CD4-positive, alpha-beta memory T cell (primary cell): ENCODE measurements at places on chromosomes 13 and 19. TPM values are rescaled to one million over a fixed set of nuclear protein-coding genes. Genes with fewer than 3 reads are reported as not detected.

GRCh38 chr13:36862722-36863121 lies 43.7 kb downstream of the RFXAP start:
- no peak for DNase-seq

GRCh38 chr13:58963321-58963720 lies 1200.4 kb downstream of the DIAPH3 start:
- no peak for DNase-seq

GRCh38 chr13:75174481-75174880 lies 307.5 kb downstream of the TBC1D4 start:
- no peak for DNase-seq

DNA sequence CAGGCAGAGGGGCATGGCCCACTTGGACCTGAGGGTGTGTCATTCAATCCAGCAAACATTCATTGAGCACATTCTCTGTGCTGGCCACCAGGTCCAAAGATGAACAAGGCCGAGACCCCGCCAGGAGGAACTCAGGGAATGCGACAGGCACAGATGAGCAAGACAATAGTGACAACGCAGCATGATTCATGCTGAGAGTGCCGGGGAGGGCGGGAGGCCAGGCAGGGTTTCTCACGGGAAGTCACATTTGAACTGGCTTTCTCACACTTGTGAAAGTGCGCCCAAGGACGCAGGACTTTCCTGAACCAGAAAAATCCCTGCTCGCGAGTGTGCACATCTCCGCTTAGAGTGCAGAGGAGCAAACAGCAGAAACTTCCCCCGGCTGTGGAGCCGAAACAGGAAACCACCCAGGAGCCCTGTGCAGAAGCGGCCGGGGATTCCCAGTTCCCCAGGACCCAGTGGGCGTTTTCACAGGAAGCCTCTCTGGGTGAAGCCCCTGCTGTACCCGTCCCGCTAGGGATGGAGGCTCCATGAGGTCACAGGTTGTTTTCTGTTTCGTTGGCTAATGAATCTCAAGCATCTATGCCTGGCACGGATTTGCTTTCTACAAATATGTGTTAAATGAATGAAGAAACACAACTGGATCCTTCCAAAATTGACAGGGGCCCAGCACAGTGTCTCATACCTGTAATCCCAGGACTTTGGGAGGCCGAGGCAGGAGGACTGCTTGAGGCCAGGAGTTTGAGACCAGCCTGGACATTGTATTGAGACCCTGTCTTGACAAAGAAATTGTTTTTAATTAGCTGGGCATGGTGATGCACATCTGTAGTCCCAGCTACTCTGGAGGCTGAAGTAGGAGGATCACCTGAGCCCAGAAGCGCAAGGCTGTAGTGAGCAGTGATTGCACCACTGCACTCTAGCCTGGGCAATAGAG lies 68.4 kb upstream of the TM9SF2 start:
- DNase-seq, result peak; percentile 75

GRCh38 chr19:939922-940321 lies 14.1 kb downstream of the ARID3A start:
- DNase-seq, result no peak

Gene BLOC1S3
- 15.4 TPM for polyA plus RNA-seq

Gene TNFSF11
- 0.33 TPM for polyA plus RNA-seq
